Smooth muscle cell of the brain vasculature (primary cell): ENCODE measurements at places on chromosomes 2 and 18.

DNA sequence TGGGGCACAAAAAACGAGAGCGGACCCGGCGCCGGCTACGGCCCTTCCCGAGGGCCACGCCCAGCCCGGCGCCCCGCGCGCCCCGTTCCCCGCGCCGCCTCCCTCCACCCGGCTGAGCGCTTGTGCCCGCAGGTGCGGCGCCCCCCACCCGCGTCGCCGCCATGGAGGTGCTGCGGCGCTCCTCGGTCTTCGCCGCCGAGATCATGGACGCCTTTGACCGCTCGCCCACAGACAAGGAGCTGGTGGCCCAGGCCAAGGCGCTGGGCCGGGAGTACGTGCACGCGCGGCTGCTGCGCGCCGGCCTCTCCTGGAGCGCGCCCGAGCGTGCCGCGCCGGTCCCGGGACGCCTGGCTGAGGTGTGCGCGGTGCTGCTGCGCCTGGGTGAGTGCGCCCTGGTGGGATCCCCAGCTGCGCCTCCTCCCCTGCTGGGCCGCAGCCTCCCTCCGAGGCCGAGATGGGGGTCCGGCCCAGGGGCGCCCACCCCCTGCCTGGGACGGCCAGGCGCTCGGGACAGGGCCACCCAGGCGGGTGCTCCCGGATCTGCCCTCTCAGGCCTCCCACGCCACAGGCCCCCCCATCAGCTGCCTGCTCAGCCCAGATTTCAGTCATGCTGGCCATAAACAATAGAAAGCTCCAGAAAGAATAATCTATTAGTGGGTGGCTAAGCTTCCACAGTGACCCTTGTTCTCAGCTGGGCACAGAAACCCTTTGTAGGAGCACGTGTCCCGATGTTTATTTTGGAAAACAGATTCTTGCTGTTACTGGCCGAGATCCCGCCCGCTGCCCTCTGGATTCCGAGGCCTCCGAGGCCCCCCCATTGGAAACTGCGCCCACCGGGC lies 997 bp downstream of the BOK start:
- no peak for DNase-seq

DNA sequence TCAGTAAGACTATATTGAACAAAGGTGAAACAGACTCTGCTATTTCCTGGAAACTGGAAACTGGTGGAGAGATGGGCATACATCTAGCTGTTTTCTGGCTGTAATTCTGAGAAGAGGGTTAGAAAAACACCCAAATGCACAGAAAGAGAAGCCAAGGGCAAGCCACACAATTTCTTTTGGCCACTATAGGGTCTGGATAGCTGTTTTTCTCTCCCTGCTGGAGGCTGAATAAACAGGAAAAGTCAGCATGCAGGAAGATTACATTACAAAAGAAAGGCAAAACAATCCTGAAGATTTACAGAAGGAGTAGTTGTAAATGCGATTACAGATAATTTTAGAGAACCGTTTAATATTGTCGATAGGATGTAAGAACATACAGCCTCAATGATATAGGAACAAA lies 186.2 kb upstream of the REG3G start:
- DNase-seq = no peak

DNA sequence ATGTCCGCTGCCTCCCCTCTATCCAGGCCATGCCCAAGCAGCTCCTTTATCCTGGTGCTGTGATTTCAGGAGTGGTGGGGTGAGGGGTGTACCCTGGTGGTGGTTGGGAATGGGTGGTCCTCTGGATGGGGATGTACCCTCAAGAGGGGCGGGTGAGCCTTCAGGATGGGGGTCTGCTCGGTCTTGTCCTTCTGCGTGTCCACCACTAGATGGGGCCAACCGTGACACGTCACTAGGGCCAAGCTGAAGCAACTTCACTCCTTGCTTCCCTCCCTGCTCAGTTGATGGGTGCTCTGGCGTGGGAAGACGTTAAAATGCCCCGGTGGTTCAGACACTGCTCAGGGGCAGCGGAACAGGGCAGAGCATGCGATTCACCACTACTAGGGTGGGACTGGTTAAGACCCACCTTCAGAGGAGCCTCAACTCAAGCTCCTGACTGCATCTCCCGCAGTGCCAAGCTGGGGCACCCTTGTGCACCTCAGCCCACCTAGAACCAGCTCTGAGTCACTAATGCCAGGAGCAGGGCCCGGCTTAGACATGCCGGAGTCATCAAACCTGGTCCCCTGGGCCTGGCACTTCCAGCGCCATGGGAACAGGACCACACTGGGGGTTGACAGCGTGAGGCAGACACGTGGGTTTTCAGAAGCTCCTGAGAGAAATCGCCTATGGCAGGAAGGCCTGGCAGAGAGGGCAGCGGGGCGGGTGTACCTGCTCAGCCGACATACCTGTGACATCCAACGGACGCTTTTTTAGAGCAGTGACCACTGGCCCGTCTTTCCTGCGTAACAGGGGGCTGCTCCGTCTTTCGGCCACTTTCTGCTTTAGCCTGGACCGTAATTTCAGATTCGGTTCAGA lies 256.7 kb downstream of the HDAC4 start:
- DNase-seq = peak; percentile 29

DNA sequence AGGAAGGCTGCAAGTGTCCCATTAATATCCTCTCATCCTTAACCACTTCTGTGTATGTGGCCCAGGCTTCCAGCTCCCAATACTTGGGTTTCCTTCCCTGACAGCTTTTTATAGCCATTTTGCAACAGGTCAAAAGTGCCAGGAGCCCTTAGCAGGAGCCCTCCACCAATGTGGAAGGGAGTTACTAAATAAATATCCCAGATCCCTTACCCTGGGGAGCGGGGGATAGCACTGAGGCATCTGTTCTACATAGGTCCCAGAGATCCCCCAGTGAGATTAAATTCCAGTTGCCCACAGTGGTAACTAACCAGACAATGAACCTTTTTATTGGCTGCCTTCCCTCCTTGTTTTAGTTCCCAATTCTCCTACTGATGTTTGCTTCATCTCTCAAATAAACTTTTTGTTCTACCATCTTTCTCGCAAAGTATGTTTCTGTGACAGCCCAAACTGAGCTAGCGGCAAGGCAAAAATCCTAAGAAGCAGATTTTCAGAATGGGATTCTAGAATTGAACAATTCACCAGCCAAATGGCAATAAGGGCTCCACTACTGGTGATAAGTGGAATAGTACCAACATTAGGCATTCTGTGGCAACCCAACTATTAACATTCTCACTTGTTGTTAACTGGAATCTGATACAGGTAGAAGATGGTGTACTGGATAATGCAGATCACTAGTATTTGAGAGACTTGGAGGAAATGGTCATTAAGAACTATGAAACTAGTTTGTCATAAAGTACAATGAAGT lies 83.9 kb upstream of the MAPRE2 start:
- peak; percentile 62 for DNase-seq

GRCh38 chr2:205372141-205372540 lies 310.2 kb upstream of the NRP2 start:
- no peak for DNase-seq

DNA sequence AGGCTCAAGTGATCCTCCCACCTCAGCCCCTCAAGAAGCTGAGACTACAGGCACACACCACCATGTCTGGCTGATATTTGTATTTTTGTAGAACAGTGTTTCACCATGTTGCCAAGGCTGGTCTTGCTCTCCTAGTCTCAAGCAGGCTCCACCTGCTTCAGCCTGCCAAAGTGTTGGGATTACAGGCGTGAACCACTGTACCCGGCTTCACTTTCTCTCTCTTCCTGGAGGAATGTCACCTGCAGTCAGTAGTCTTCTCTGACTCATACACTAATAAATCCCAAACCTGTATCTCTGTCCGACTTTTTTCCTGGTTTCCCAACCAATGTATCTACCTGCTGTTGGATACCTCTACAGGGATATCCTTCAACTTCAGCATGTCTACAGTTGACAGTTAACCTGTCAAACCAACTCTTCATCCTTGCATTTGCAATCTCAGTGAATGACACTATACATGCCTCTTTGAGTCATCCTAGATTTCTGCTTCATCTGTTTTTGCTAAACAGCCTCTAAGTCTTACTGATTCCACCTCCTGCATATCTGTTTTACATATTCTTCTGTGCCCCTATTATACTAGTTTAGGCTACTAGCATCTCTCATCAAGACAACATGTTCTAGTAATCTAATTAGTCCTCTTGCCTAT lies 54.5 kb downstream of the RBBP8 start:
- no peak for DNase-seq

- DNase-seq = no peak
These were observed 20.9 kb upstream of the DNMT3A start for GRCh38 chr2:25362434-25363145.

GRCh38 chr2:164073101-164074074 lies 337.6 kb upstream of the FIGN start:
- no peak for DNase-seq

- no peak for DNase-seq
These were observed 10.7 kb downstream of the CXCR1 start for GRCh38 chr2:218155953-218156479.

DNA sequence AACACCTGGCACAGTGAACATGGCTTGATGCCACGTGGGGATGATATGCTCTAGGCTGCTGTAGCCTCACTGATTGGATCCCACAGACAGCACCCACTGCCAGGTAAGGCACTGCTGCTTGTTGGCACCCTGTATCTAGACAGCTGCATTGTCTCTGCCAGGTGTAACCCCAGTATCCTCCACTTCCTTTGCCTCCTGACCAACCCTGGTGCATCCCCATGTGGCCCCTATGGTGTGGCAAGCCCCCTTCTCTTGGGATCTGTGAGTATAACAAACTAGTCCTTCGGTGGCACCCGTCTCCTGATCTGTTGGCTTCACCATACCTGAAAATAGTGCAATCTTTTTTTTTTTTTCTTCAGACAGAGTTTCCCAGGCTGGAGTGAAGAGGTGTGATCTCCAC lies 11.1 kb downstream of the TEX51 start:
- no peak for DNase-seq

- DNase-seq = no peak
These were observed 29.9 kb upstream of the SCYGR2 start for GRCh38 chr2:227568852-227569169.

DNA sequence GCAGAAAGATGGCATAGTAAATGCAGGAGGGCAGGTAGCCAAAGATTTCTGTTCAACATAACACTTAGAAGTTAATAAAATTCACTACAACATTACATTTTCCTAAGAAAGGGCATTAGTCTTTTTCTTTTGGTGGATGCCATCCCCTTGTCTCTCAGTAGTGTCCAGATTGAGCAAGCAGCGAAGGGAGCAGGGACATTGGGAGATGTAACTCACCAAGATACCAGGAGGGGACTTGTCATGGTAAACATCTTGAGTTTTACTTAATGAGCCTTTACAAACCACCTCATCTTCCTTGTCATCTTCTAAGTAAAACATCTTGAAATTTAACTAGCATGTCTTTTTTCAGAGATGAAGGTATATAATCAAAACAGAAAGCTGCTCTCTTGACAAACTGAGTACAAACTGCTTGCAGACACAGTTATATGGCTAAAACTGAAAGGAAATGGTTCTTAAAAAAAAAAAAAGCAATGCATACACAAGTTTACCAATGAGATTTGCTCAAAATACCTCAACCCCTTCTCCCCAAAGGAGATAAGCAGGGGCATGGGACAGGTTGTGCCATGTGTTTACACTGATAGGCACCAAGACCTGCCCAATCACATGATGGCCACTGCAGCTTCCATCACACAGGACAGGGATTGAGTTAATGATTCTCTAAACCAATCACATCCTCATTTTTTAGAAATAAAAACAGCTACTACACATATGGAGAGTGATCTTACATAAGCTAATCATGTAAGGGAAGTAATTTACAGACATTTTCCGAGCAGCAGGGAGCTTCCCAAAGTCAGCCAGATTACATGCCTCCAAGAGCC lies 30.3 kb downstream of the LPIN2 start:
- DNase-seq = no peak
